Stimulated activated CD4-positive, alpha-beta T cell treated with anti-CD3 and anti-CD28 coated beads, Interleukin-4, amount 100 ng/mL, for 48 hours (primary cell): ENCODE measurements at places on chromosomes 11 and 22.

DNA sequence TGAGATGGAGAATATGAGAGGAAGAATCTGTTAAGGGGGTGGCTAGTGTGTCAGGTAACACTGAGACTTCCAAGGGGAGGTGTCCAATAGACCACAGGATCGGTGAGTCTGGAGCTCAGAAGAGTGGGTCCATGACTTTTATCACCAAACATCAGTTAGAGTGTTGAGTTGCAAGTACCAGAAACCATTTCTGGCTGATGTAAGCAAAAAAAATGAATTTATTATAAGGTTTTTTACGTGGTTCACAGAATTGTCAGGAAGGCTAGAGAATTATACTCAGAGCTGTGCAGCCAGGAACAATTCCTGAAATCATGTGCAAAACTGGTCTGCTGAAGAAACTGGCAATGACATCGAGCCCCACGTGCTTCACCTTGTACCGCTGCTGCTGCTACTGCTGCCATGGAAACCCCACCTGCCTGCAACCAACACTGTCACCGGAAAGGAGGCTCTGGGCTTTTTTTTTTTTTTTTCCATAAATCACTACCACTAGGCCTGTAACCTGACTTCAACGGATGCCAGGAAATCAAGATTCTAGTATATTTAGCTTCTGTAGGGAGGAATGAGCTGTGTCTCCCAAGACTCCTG, 16.6 kb upstream of the STK33 start:
- DNase-seq: no peak

DNA sequence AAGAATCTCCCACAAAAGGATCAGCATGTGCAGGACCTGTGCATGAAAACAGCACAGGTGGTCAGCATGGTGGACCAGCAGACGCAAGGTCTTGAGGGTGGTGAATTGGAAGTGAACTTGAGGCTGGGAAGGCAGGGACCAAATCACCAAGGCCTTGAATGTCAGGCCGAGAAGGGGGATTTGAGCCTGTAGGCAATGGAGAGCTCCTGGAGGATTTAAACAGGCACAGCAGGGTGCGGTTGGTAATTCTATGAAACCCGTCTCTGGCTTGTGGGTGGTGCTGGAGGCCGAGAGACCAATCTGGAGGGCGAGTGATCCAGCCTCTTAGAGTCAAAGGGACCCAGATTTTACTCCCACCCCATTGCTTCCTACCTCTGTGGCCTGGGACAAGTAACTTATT, 2.4 kb downstream of the TSKU start:
- DNase-seq: no peak

GRCh38 chr11:128625746-128626145, 38.4 kb upstream of the ETS1 start:
- no peak for DNase-seq

DNA sequence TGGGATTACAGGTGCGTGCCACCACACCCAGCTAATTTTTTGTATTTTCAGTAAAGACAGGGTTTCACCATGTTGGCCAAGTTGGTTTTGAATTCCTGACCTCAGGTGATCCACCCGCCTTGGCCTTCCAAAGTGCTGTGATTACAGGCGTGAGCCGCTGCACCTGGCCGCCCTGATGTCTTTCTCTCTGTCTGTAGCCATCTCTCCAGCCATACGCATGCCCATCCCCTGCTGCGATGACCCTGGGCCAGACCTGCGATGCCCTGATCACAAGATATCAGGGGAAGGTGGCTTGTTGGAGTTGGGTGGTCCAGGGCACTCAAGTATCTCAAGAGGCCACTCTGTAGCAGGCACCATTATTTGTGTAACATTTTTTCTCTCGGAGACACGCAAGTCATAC, 54.4 kb upstream of the RBFOX2 start:
- DNase-seq: no peak

DNA sequence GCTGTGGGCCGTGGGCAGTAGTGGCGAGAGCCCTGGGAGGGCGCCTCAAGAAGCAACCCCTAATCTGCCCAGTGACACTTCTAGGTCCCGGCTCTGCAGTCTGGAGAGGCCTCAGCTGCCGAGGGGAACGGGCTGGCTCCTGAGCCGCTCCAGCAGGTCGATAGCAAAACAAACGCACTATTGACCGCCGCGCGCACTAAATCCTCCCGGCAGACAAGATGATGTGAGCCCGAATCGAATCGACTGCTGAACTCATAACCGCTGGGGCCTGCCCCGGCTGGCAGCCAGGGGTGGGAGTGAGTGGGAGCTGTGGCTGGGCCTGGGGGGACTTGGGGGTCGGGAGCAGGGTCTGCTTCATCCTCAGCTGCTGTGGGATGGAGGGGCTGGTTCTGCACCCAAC, 36.1 kb downstream of the FLRT1 start:
- no peak for DNase-seq

DNA sequence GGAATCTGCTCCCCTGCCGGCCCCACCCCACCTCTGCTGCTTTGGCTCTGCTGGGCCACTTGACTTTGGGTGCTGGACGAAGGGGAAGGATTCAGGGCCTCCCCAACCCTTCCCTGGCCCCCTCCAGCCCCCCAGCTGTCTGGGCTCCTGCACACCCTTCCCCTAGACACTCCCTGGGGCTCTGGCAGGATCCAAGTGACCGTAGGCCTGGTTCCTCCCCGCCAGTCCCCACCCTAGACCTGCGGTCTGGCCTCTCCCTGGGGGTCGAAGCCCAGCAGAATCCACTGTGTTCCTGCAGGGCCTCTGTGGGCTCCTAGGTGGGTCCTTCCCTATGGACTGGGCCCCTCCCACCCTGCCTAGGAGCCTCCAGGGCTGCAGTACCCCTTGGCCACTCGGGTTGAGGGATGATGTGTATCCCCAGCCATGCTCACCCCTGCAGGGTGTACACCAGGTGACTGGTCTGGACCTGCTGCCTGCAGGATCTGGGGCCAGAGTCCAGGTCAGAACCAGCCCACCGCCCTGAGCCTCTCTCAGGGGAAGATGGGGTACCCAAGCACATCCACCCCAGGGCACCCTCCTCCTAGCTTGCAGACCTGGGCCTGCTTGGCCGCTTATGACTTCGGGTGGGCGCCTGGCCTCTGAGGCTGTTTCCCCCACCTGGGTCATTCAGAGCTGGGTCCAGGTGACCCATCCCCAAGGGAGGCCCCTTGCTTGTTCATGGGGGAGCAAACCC, 5.6 kb downstream of the PIM3 start:
- no peak for DNase-seq
